ENCODE measurements at places on chromosomes 6 and 20.

- H3K27me3 ChIP-seq: no peaks in the 10 kb centered on the region
- no peak overlapping the region for H3K27ac ChIP-seq
- H3K4me1 ChIP-seq: peaks cover 5% of the 10 kb centered on the region
- no peak for DNase-seq
Observed at GRCh38 chr20:10634683-10635411, 39.0 kb downstream of the JAG1 start.

DNA sequence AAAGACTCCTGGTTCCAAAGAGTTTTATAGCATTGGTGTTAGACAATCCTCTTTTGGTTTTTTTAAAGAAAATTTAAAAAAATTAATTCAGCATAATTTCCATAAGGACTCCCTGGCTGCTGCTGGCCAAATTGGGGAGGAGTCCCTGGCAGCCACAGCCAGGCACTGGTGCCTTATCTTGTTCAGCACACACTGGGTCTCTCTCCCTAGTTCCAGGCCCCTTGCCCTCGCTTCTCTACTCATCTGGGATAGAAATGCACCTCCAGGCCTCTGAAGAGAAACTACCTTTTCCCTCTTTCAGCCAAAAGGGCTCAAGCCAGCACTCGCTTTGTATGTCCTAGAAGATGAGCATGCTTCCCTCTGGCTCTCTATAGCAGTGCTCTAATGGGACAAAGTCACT, 13.4 kb upstream of the MAPK13 start:
- DNase-seq: no peak
- no peaks in the 10 kb centered on the region for H3K27me3 ChIP-seq
- peaks cover 45% of the 10 kb centered on the region for H3K36me3 ChIP-seq
- peaks cover 87% of the 10 kb centered on the region for H3K4me1 ChIP-seq
- peak overlapping the region; percentile 0 for H3K27ac ChIP-seq
- H3K4me3 ChIP-seq: no peak overlapping the region

DNA sequence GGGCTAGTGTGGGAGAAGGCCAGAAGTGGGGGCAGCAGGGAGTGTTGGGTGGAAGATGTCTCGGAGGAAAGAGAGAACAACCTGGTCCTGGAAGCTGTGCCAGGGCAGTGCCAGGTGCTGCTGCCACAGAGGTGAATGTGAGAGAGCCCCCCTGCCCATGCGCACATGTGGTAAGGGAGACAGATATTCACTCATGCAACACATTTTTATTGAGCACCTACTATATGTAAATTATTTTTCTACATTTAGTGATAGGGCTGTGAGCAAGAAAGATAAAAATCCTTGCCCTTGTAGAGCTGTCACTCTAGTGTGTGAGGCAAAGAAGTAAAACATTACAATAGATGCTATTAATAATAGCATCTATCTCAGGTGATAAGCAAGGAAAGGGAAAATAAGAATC, 471 bp downstream of the CLPSL1 start:
- no peak overlapping the region for H3K4me3 ChIP-seq
- H3K27me3 ChIP-seq: peaks cover 34% of the 10 kb centered on the region
- H3K36me3 ChIP-seq: no peaks in the 10 kb centered on the region
- DNase-seq: no peak

DNA sequence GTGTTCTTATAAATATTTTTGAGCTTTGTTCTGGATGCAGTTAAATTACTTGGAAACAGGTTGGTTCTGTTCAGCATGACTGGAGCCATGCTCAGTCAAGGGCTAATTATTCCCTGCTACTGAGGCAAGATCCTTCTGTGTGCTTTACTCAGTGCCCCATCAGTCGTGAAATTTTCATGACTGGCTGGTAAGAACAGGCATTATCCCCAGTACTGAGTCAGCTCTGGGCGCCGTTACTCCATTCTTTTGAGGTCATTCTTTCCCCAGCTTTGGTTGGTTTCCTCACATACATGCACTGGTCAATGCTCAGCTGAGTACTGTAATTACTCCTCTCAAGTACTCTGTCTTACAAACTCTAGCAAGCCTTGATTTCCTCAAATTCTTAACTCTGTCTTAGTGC, 71.3 kb downstream of the CDKAL1 start:
- no peak overlapping the region for H3K4me3 ChIP-seq
- no peaks in the 10 kb centered on the region for H3K27me3 ChIP-seq
- DNase-seq: no peak
- peaks cover 53% of the 10 kb centered on the region for H3K36me3 ChIP-seq
- H3K4me1 ChIP-seq: peaks cover 2% of the 10 kb centered on the region

DNA sequence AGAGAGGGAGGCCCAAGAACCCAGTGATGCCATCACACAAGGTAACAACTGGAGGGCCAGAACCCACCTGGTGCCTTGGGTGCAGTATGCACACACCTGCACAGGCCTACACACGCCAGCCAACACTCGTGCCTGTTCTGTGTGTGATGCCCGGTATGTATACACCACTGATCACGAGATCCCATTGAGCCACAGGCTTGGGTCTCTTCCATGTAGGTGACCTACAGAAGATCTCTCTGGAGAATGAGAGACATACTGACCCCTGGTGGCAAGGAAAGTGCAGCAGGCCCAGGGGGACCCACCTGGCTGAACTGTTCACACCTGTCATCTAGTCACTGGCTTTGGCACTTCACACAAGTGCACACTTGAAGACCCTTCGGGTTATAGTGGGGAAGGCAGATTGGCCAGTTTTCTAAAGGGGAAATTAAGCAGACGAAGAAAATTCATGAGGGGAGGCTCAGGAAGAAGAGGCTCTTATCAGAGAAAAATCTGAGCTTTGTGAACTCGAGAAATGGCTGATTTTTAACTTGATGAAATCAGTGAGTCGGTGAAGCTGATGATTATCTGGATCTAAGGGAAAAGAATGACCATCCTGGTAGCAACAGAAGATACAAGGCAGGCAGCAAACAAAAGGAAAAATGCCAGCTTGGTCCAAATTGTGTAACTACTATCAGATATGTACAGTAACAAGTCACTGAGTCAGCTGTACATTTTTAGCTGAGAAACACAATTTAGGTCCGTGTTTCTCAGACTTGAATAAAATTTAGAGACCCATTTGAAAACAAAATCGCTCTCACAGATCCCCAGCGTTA, 69.1 kb upstream of the PBOV1 start:
- H3K27me3 ChIP-seq: no peaks in the 10 kb centered on the region
- no peaks in the 10 kb centered on the region for H3K36me3 ChIP-seq
- peak; percentile 58 for DNase-seq
- no peak overlapping the region for H3K27ac ChIP-seq
- H3K4me1 ChIP-seq: peaks cover 2% of the 10 kb centered on the region

GRCh38 chr6:6312901-6313441, 7.5 kb downstream of the F13A1 start:
- no peak overlapping the region for H3K4me3 ChIP-seq
- H3K36me3 ChIP-seq: no peaks in the 10 kb centered on the region
- no peak overlapping the region for H3K27ac ChIP-seq
- peaks cover 1% of the 10 kb centered on the region for H3K4me1 ChIP-seq

- H3K27me3 ChIP-seq: no peaks in the 10 kb centered on the region
- no peaks in the 10 kb centered on the region for H3K4me1 ChIP-seq
- no peak for DNase-seq
Observed at GRCh38 chr20:23132293-23132929, 46.3 kb upstream of the CD93 start.

DNA sequence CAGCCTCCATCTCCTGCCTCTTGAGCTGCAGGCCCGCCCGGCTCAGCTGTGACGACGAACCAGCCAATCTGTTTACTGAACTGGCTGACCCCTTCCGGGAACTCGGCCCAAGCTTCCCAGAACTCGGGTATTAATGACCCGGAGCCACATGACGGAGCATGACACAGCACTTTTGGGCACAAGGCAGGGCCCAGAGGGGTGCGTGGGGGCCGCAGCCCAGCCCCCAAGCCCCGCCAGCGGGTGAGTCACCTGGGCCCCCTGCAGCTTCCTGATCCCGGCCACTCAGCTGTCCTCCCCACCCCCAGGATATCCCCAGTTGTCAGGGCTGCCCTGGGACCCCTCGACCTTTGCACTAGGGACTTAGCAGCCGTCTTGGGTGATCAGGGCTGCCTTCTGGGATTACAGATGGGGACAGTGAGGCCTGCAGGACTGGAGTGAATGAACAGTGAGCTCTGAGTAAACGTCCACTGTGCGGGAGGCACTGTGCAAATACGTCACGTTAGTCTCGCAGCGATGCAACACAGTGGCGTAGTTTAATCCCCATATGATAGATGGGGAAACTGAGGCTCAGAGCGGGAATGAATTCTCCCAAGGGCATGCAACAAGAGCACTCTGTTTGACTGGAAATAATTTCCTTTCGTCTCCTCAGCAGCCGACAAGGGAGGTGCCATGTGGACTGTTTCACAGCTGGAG, 102.1 kb downstream of the CEBPB start:
- no peak overlapping the region for H3K4me3 ChIP-seq
- DNase-seq: no peak
- H3K27ac ChIP-seq: peak overlapping the region; percentile 13
- H3K4me1 ChIP-seq: peaks cover 11% of the 10 kb centered on the region
- no peaks in the 10 kb centered on the region for H3K36me3 ChIP-seq

DNA sequence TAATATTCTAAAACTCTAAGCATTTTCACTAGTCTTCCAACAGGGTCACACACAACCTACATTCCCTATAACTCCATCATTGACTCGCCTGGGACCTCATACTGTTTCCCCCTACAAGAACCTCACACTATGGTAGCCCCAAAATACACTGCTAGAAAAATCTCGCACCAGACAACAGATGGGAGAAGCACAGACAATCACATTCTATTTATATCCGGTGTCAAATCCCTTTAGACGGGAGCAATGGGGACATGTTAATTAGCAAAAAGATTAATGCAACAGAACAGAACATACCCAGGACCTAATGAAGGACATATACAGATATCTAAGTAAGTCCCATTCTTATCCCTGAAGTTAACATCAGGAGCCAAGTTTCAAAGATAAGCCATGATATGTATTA, 33.6 kb downstream of the TMX4 start:
- H3K36me3 ChIP-seq: peaks cover 78% of the 10 kb centered on the region
- H3K4me3 ChIP-seq: no peak overlapping the region
- no peak for DNase-seq

GRCh38 chr6:22334778-22335177, 37.9 kb upstream of the PRL start:
- H3K27me3 ChIP-seq: no peaks in the 10 kb centered on the region
- DNase-seq: no peak
- no peaks in the 10 kb centered on the region for H3K4me1 ChIP-seq
- no peak overlapping the region for H3K4me3 ChIP-seq
- H3K36me3 ChIP-seq: no peaks in the 10 kb centered on the region

GRCh38 chr6:15389765-15390723, 144.2 kb downstream of the JARID2 start:
- H3K27ac ChIP-seq: peak overlapping the region; percentile 72
- peaks cover 90% of the 10 kb centered on the region for H3K4me1 ChIP-seq
- H3K36me3 ChIP-seq: peaks cover 51% of the 10 kb centered on the region
- no peak overlapping the region for H3K4me3 ChIP-seq

All from activated T-cell treated with anti-CD3 and anti-CD28 coated beads, Interleukin-2, amount 50 U/mL, for 24 hours (primary cell).